ENCODE measurements at places on chromosomes 12 and 14.

GRCh38 chr12:78192979-78193378 lies 362.3 kb downstream of the NAV3 start:
- no peak for DNase-seq

DNA sequence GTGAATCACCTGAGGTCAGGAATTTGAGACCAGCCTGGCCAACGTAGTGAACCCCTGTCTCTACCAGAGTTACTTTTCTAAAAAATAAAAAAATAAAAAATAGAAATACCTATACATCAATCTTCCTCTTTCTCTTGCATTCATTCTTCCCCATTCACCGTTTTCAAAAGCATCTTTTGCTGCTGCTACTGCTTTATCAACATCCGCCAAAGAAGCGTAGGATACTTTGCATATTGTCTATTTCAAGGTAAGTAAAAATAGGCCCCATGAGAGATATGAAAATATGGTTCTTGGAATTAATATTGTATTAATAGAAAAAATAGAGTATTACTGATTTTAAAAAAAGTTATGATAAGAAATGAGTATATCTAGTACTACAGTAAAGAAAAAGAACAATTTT lies 32.3 kb downstream of the ALDH1L2 start:
- no peak for DNase-seq

GRCh38 chr12:116698116-116698515 lies 39.8 kb downstream of the SPRING1 start:
- peak; percentile 49 for DNase-seq

- no peak for DNase-seq
These were observed 93.4 kb downstream of the PHLDA1 start for GRCh38 chr12:75938189-75938588.

GRCh38 chr12:85423947-85424346 lies 143.9 kb downstream of the ALX1 start:
- DNase-seq = no peak

DNA sequence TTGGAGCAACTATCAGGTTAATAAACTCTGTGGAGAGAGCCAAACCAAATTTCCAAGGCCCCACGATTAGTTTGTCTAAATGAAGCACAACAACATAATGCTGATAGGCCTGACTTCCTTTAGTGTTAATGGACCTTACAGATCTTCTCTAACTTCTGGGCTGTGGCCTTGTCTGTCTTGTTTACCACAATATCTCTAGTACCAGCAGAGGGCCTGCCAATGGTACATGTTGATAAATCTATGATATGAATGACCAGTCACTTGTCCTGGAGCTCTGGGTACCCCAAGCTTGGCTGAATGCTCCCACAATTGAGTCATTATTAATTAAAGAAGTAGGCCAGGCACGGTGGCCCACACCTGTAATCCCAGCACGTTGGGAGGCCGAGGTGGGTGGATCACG lies 78.9 kb upstream of the CISTR start:
- no peak for DNase-seq

- DNase-seq = no peak
These were observed 23.5 kb downstream of the SSH1 start for GRCh38 chr12:108833757-108834472.

- DNase-seq = no peak
These were observed 19.9 kb downstream of the CYP46A1 start for GRCh38 chr14:99704037-99704436.

DNA sequence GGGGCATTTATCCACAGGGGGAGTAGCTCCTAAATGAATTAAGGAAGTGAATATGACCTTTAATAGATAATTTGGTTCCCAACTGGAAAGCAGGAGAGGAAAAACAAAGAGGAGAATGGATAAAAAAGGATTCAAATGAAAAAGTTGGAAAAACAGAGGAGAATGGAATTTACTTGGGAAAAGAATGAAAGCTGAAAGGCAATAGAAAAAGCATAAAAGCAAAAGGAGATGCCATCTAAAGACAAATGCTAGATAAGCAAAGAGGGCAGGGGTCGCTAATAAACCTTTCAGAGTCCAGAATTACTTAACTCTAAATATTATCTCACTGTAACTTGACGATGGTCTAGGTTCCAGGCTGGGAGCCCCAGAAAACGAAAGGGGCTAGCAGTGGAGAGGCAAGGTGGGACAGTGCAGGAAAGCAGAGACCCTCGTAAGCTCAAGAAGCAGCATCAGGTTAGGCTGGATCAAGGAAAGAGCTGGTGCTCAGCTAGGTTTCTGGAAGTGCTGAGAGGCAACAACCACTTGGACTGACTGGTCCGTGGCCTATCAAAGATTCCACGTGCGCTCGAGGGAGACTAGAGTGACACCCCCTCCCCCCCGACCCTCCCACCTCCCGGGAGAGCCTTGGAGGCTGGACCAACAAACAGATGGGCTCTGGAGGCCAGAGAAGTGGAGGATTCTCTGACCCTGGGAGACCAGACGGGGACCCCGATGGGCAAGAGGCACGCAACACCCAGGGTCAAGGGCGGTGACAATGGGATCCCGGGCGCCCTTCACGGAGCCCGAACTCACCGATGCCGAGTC lies 1.2 kb downstream of the SLC2A13 start:
- no peak for DNase-seq

GRCh38 chr12:27554421-27555186 lies 30.6 kb downstream of the PPFIBP1 start:
- peak; percentile 67 for DNase-seq

- no peak for DNase-seq
These were observed 193.9 kb downstream of the TRHDE start for GRCh38 chr12:72465940-72466630.

GRCh38 chr14:23381871-23382270 lies 5.0 kb downstream of the CMTM5 start:
- no peak for DNase-seq

GRCh38 chr12:90959538-90960139 lies 4.7 kb upstream of the CCER1 start:
- peak; percentile 23 for DNase-seq

DNA sequence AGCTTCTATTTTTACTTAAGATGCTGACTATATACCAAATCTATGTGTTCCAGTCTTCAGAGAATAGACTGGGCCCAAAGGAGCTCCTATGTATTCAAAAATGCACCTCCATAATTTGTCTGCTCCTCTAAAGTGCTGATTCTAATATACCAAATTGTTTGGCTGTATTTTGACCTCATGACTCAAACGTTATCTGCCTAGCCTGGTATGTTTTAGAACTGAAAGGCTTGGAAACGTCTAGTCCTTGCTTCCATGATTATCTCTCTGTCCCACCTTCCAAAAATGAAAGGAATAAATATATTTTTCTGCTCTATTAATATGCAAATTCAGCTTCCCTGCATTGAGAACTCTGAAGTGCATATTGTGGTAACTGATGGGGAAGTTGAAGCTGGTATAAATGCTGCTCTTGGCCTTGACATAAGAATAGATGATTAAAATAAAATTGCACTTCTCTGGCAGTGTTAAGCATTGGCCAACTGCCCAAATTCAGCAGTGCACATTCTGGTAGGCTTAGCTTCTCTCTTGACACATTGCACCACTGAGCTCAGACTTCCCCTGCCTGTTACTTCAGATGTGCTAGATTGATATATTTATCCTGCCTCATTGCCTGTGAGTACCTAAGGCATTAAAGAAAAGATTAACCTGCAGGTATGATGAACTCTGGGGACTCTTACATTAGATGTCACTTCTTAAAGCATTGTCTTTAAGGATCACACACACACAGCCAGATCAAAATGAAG lies 882.3 kb downstream of the RPS29 start:
- DNase-seq = no peak
